Caco-2 (cell line): ENCODE measurements at places on chromosomes 6 and 20. TPM values are rescaled to one million over a fixed set of nuclear protein-coding genes. Genes with fewer than 3 reads are reported as not detected.

Gene PCIF1
- total RNA-seq = 66.5 and 75.9 TPM in 2 replicates

Gene FAXC
- 0.16 and 0.86 TPM in 2 replicates for total RNA-seq

Gene SLC22A3
- total RNA-seq = 2.3 and 2.4 TPM in 2 replicates

GRCh38 chr6:21467091-21467490 is 126.5 kb upstream of the SOX4 start:
- no peaks in the 10 kb centered on the region for H3K27me3 ChIP-seq
- H3K4me1 ChIP-seq = peaks cover 11% of the 10 kb centered on the region; the same call in 1 of the 2 replicates
- no peaks in the 10 kb centered on the region for H3K36me3 ChIP-seq

DNA sequence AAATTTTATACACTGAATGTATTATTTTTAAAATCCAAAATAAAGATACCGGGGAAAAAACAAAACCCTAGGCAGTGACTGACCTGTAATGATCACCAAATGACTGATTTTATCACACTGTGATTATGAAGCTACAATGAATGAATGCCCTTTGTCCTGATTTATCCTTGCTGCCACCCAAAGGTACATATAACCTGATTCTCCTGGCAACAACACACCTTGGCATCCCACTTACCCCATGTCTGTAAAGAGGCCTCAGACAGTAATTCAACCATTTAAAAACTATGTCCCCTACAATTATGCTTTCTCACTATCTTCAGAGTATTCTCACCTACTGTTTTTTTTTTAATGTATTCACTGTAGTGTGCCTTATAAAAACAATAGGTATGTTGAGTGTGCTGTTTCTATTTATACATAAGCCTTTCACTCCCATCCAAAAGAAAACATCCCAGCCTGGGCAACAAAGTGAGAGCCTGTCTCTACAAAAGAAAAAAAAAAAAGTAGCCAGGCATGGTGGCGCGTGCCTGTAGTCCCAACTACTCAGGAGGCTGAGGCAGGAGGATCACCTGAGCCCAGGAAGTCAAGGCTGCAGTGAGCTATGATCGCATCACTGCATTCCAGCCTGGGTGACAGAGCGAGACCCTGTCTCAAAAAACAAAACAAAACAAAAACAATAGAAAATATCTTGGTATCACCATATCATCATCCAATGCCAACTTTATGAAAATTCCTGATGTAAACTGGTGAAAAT is 21.7 kb downstream of the B4GALT5 start:
- H3K27ac ChIP-seq = peak overlapping the region; percentile 75
- H3K4me1 ChIP-seq = peaks cover 64% of the 10 kb centered on the region
- H3K27me3 ChIP-seq = no peaks in the 10 kb centered on the region
- no peaks in the 10 kb centered on the region for H3K36me3 ChIP-seq

GRCh38 chr20:44291754-44292153 is 19.2 kb downstream of the FITM2 start:
- no peak overlapping the region for H3K4me3 ChIP-seq
- H3K36me3 ChIP-seq = no peaks in the 10 kb centered on the region
- no peak overlapping the region for H3K27ac ChIP-seq
- H3K27me3 ChIP-seq = no peaks in the 10 kb centered on the region
- no peaks in the 10 kb centered on the region for H3K4me1 ChIP-seq
- peak; percentile 53 for DNase-seq

DNA sequence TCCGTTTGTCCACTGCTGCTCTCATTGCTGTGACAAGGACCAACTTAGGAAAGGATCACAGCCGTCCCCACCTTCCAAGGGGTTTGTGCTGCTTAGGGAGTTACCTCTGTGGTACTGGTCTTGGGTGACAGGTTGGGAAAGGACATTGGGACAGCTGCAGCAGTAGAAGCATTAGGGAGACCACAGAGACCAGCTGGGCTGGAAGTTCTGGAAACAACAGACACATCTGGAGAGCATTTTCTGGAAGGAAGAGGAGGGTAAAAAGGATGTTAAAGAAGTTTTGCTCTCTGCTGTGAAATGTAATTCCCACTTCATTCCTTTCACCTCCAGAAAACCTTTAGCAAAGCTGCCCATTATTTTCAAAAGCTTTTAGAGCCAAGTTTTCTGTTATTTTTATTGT is 304.2 kb downstream of the LRFN2 start:
- H3K36me3 ChIP-seq = no peaks in the 10 kb centered on the region
- H3K27ac ChIP-seq = no peak overlapping the region
- no peaks in the 10 kb centered on the region for H3K4me1 ChIP-seq
- H3K4me3 ChIP-seq = no peak overlapping the region

- H3K27me3 ChIP-seq = no peaks in the 10 kb centered on the region
- peaks cover 9% of the 10 kb centered on the region for H3K4me1 ChIP-seq
- no peak overlapping the region for H3K27ac ChIP-seq
- H3K4me3 ChIP-seq = no peak overlapping the region
- peaks cover 3% of the 10 kb centered on the region for H3K36me3 ChIP-seq
- DNase-seq = no peak
These were observed 37.2 kb downstream of the CHMP4B start for GRCh38 chr20:33848391-33848790.

DNA sequence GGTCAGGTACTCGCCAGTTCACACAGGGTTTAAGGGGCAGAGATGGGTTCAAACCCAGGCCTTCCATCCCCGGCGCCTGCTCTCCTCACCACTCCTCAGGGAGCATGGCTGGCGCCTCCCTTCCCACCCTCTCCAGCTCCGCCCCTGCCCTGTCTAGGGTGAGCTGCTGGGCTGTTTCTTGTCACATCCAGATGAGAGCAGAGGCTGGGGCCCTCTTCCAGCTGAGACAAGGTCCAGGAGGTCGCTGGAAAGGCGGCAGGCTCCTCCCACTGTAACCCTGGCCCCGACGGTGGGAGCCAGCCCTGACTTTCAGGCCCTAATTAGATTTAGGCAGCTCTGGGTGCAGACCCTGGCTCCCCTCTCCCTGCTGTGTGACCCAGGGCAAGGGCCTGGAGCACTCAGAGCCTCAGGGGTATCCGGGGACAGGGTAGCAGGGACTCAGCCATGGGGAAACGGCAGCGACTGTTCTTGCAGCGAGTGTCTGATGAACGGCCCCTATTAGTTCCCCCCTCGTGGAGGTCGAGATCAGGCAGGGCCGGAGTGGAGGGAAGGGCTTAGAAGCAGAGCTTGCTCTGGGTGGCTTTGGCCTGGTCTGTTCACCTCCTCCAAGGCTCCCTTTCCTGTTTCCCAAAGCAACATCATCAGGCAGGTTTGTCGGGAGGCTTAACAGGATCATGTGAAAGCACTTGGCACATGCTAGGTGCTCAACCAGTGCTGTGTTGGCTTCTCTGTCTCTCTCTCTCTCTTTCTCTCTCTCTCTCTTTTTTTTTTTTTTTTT is 33.4 kb downstream of the SNAI1 start:
- peaks cover 44% of the 10 kb centered on the region for H3K4me1 ChIP-seq
- no peaks in the 10 kb centered on the region for H3K36me3 ChIP-seq
- H3K27ac ChIP-seq = peak overlapping the region; percentile 13
- DNase-seq = peak; percentile 92
- no peaks in the 10 kb centered on the region for H3K27me3 ChIP-seq

- no peak overlapping the region for H3K4me3 ChIP-seq
- DNase-seq = no peak
- no peaks in the 10 kb centered on the region for H3K4me1 ChIP-seq
- no peak overlapping the region for H3K27ac ChIP-seq
- H3K27me3 ChIP-seq = no peaks in the 10 kb centered on the region
These were observed 11.1 kb upstream of the SERINC1 start for GRCh38 chr6:122482750-122483080.

- no peak for DNase-seq
- H3K4me3 ChIP-seq = no peak overlapping the region
- H3K27ac ChIP-seq = no peak overlapping the region
- no peaks in the 10 kb centered on the region for H3K27me3 ChIP-seq
- H3K4me1 ChIP-seq = no peaks in the 10 kb centered on the region
These were observed 818.7 kb upstream of the GJE1 start for GRCh38 chr6:141313986-141314385.

- no peaks in the 10 kb centered on the region for H3K27me3 ChIP-seq
- peak within 1 kb of the TSS; percentile 94 for H3K27ac ChIP-seq
- H3K4me1 ChIP-seq = peaks cover 26% of the 10 kb centered on the region
- no peak within 1 kb of the TSS for H3K4me3 ChIP-seq
- H3K36me3 ChIP-seq = no peaks in the 10 kb centered on the region; the same call in 1 of the 2 replicates
These were observed at the start of gene TNFRSF6B for GRCh38 chr20:63696628-63697356. Gene TNFRSF6B, plus strand, starts transcription at chr20:63696652. Its CDS starts 116 bp downstream, at chr20:63696768.

DNA sequence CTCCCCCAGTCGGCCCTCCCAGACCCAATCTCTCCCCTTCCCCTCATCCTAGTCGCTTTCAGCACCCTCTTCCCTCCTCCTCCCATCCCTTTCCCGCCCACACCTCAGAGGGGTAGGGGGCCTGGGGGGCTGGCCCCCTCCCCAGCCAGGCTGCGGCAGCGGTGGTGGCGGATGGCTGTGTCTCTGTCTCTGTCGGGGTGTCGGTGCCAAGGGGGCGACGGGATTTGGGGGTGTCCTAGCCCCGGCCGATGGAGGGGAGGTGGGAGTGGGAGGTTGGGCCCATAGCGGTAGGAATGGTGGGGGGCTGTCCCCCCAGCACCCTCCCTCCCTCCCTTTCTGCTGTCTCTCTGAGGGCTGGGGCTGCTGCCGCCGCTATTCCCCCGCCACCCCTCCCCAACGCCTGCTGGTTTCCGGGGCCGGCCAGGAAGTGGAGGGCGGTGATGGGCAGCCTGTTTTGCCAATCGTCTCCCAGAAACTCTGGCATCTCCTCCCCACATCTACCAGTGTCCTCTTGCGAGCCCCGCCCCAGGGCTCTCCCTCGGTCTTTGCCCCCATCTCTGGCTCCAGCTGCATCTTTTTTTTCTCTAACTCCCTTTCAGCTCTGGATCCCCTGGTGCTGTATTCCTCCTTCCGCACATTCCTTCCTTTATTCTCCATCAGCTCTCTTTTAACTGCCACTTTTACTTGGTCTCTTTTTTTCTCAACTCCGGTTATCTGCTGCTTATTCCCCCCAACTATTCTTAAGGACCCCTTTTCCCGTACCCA is at the start of gene AGPAT1:
Gene AGPAT1, minus strand, starts transcription at position 374 of the 765 bp plus-strand sequence. CDS start 4,588 bp downstream, outside the sequence.
- no peaks in the 10 kb centered on the region; the same call in 1 of the 2 replicates for H3K36me3 ChIP-seq
- peaks cover 22% of the 10 kb centered on the region for H3K4me1 ChIP-seq
- H3K27me3 ChIP-seq = no peaks in the 10 kb centered on the region
- peak; percentile 97 for DNase-seq
- H3K27ac ChIP-seq = peak within 1 kb of the TSS; percentile 94
- H3K4me3 ChIP-seq = peak within 1 kb of the TSS; percentile 87
